ENCODE measurements at places on chromosomes 7 and 10.

- H3K27ac ChIP-seq: no peak overlapping the region
- no peak overlapping the region for H3K4me3 ChIP-seq
- no peaks in the 10 kb centered on the region for H3K27me3 ChIP-seq
- DNase-seq: no peak
Measured at GRCh38 chr7:3956949-3957348, 655.9 kb downstream of the SDK1 start.

GRCh38 chr7:46089281-46089680 lies 168.2 kb upstream of the IGFBP3 start:
- no peaks in the 10 kb centered on the region for H3K4me1 ChIP-seq
- DNase-seq: no peak
- H3K36me3 ChIP-seq: no peaks in the 10 kb centered on the region
- no peak overlapping the region for H3K27ac ChIP-seq
- no peak overlapping the region for H3K4me3 ChIP-seq

GRCh38 chr10:119131512-119132240 lies 27.8 kb downstream of the DENND10 start:
- no peaks in the 10 kb centered on the region for H3K4me1 ChIP-seq
- no peak for DNase-seq

DNA sequence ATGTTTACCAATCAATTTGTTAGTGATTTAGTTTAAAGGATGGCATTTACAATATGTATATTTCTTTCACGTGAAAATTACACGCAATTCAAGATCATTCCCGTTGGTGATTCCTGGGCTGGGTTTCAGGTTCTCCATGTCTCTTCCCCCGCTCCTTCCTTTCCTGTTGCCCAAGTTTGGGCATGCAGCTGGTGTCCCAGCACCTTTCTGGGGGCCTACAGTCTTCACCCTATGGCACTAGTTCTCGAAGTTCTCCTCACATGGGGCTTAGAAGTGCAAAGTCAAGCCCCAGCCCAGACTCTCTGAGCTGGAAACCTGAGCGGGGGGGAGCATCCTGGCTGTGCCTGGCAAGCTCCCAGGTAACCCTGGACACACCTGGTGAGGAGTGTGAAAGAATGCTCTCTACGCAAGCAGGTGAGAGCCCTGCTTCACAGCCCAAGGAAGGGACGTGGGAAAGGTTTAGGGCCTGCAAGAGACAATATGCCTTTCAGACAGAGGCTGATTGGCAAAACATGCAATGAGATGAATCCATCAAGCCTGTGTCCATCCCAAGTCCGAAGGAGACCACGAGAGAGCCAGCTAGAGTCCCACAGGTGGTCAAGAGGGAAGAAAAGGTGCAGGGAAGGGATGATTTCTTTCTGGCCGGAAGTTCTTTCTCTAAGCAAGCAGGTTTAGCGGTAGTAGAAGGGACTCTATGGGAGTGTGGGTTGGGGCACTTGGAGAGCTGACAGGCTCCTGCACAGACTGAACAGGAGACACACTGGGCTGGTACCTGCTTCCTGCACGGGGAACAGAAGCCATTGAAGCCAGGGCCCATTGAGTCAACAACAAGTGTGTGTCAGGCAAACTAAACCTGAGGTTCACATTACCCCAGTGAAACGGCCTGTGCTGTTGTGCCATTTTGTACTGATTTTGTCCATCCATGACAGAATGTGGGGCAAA lies 131.1 kb downstream of the ADARB2 start:
- H3K27ac ChIP-seq: no peak overlapping the region
- H3K36me3 ChIP-seq: no peaks in the 10 kb centered on the region
- H3K4me1 ChIP-seq: peaks cover 8% of the 10 kb centered on the region
- H3K4me3 ChIP-seq: no peak overlapping the region
- H3K27me3 ChIP-seq: peaks cover 5% of the 10 kb centered on the region
